ENCODE measurements at places on chromosomes 12 and 14.

GRCh38 chr12:1885599-1886245 lies 32.7 kb downstream of the CACNA2D4 start:
- DNase-seq, result peak; percentile 64

DNA sequence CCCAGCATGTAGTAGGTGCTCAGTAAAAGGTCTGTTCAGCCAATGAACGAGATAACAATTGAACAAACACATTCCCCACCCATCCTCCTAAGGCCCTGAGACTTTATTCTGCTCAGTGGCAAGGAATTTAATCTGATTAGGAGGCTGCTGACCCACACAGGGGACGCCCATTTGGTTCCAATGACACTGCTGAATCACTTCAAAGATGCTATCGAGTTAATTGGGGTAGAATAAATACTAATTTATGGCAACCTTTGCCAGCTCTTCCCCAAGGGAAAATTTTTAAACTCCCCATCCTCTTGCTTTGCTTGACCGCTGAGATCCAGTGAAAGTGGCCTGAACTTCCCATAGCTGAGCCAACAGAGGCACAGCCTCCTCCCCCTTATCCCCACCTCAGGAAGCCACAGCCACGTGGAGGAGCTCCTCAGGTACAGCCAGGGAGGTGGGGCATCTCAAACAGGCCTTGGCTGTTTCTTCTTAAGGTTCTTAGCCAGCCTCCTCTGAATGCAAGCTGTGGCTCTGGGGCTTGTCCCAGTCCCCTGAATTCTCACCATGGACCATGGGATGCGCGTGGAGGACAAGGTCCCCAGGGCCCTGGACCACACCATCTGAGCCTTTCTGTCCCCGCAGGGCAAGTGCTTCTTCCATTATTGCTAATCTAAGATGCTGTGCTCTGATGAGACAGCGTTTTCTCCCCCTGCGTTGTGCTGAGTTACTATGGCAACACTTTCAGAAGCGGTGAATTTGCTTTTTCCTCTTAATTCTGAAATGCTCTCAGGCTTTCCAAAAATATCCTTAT lies 26.7 kb downstream of the C14orf132 start:
- DNase-seq, result no peak

- no peak for DNase-seq
Measured at GRCh38 chr14:63192085-63192484, 12.2 kb upstream of the RHOJ start.

DNA sequence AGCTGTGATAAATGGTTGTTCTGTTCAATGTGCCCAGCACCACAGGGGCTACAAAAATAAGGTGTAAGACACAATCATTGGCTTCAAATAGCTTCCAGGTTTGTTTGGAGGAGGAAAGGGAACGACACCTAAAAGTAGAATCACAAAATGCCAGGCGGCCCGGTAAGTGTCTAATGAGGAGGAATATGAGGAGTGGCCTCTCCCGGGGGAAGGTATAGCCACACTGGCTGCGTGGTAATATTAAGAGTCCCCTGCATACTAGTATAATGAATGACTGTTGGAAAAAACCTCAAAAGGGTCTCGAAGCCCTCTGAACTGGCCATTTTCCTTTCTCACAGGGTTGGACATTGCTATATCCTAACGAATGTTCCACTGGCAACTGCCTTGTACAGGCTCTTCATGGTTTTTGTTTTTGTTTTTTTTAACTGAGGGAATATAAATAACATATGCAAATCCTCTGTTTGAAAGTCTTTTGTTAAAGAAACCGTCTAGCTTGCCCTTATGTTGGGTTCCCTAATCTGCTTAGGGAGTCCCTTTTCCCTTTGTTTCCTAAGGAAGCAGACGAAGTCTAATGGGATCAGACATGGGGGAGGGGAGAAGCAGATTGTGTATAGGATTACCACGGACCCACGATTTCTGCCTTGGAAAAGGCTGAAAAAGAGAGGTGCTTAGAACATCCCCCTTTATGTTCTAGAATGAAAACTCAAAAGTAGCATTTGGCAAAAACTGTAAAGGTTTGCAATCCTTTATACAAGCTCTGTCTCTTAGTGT lies 4.2 kb downstream of the CCDC60 start:
- no peak for DNase-seq

GRCh38 chr12:58413794-58414193 lies 472.4 kb downstream of the ATP23 start:
- DNase-seq, result no peak

GRCh38 chr12:3302401-3303041 lies 188.5 kb upstream of the PRMT8 start:
- no peak for DNase-seq

DNA sequence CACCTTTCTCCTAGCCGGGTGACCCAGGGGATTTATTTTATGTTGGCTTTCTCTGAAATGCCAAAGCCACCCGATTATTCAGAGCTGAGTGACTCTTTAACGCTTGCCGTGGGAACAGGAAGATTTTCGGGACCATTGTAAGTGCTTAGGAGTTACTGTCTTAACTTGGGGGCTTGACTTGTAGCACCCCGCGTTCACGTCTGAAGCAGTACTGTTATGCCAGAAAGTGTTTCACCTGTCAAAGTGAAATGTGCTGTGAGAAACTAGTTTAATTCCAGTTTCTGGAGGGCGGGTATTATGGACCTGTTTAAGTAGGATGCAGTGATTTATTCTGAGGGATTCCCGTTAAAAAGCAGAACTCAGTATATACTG lies 218 bp downstream of the LYSET start:
- DNase-seq, result no peak

DNA sequence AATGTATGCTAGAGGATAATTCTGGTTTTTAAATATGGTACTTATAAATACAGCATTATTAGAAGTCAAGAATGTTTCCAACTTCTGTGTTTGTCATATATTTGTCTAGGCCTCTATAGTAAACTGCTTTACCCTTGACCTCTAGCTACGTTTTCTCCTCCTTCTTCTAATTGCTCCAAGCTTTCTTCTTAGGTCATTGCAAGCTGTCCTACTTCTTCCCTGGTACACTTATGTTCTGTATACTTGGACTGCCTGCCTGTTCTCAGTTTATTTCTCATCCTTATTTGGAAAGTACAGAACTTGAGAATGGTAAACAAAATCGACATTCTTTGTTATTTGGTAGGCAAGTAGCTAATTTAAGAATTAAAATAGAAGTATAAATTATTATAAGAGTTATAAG lies 23.9 kb upstream of the ATP2B1 start:
- DNase-seq, result no peak

DNA sequence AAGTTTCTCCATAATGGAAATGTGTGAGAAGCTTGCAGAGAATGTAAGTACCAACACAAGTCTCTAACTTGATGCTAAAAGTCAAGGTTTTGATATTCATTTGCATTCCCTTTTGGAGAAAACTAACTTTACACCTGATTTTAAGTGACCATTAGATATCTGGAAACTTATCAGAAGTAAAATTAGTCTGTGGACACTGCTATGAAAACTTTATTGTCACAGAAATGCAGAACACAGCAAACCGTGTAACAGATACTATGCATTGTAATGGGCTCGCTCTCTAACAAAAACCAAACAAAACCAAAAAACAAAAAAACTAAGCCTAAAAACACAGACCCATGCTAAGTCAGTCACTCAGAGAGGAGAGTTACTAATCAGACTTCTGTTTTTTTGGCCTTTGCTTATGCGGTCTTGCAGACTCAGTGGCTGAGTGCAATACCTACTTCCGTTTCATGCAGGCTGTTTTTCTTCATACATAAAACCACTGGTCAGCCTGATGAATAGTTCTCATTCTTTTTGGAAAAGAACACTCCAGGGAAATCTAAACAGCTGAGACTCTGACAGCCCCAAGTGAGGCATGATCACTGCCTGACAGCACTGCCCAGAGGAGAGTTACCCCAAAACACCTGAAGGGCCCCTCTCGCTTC lies 35.7 kb downstream of the NRDE2 start:
- DNase-seq, result no peak

- DNase-seq, result no peak
Measured at GRCh38 chr14:80055667-80056496, 155.4 kb downstream of the DIO2 start.

- no peak for DNase-seq
Measured at GRCh38 chr12:91588874-91589454, 406.3 kb upstream of the DCN start.

DNA sequence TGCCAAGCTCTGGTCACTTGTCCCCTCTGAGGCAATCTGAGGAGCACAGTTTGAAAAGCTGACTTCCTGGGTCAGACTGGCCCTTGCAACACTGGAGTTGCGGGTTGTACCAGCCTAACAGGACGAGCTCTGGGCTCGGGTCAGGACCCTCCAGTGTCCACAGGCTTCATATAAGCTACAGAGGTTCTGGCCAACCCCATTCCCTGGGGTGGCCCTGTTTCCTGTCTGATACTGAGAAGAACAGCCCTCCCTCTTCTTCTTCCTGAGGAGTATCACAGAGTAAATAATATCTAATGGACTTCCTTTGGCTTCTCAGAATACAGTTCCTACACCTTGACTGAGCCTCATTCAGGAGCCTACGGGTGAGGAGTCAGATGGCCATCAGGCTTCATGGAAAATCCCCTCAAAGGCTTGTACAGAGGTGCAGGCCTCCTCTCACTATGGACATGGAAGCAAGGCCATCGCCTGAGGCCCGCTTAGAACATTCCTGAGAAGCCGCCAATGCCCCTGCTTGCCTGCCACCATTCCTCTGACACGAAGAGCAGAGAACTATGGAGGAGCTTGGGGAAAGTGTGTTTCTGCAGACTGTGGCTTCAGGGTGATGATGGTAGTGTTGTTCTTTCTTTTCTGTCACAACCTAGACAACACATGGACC lies 28.5 kb upstream of the ANO2 start:
- no peak for DNase-seq

DNA sequence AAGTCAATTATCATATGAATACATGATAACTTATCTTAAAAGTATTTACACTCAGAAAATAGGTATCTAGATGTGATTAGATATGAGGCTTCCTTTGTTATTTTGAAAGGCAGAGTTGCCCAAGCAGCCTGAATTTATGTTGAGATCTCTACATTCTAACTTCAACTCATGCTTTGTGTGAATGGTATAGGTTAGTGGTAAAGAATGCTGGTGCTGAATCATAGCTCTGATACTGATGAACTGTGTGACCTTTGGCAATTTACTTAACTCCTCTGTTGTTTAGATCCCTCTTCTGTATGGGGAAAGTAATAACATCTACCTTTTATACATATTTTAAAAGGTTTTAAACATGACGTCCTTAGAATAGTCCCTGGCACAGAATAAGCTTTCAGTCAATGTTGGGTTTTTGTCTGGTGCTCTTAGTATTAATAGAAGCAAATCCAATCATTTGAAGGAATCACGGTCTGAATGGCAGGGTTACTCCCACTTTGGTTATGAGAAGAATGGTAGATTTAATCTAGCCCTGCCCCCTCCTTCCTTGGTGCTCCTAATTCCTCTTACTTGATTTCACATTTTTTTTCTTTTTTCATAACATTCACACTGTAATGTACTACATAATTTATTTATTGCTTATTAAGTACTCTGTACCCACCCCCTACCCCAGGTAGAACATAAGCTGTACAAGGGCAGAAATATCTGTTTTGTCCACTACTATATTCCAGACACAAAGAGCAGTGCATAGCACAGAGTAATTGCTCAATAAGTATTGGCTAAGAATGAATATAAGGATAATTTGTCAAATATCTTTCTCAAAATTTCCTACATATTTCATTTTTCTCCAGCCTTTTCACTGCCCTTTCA lies 203.3 kb upstream of the KRR1 start:
- DNase-seq, result no peak

DNA sequence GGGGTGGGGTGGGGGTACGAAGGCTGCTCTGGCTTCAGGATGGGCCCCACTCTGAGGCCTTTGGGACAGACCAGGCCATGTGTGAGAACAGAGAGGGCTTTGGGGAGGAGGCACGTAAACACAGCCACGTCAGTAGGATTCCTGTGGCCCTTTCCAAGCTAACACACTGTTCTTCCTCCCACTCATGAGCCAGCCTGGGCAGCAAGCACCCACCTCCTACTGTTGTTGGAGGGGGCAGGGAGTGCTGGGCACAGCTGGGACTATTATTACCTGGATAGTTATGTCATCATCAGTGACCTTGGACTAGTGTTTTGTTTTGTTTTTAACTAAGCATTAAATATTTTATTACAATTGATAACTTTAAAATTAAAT lies 5.3 kb downstream of the CHGA start:
- no peak for DNase-seq

- no peak for DNase-seq
Measured at GRCh38 chr14:103292426-103293374, 41.3 kb upstream of the EIF5 start.

GRCh38 chr14:102751088-102751487 lies 26.2 kb upstream of the TRAF3 start:
- DNase-seq, result no peak

DNA sequence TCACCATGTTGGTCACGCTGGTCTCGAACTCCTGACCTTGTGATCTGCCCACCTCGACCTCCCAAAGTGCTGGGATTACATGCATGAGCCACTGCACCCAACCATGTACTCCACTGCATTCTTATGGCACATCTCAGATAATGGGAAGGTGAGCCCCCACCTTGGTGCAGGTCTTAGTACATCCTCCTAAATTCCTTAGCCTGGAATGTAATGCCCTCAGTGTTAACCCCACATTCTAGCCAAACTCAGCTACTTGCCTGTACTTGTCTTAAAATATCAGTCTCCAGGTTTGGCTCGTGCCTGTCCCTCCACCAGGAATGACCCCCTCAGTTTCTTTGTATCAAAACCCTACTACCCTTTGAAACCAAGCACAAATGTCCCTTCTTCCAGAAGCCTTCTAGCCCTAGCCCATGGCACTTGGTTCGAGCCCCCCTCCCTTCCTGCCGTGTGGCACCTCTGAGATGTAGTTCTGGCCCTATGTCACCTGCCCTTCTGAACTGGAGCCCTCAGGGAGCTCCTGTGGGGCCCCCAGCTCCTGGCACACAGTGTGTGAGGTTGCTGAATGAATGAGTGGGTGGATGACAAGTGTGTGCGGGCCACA lies 8.4 kb downstream of the KCNH3 start:
- DNase-seq, result no peak

GRCh38 chr12:43776498-43776897 lies 17.7 kb downstream of the IRAK4 start:
- DNase-seq, result no peak

- DNase-seq, result no peak
Measured at GRCh38 chr12:46722394-46723185, 103.2 kb downstream of the SLC38A4 start.

- DNase-seq, result no peak
Measured at GRCh38 chr14:59463787-59464485, 1.2 kb downstream of the GPR135 start.

- DNase-seq, result no peak
Measured at GRCh38 chr12:73612551-73612950, 925.1 kb upstream of the ATXN7L3B start.

All from esophagus muscularis mucosa (tissue), 4 donors.